Stimulated activated CD4-positive, alpha-beta T cell treated with anti-CD3 and anti-CD28 coated beads, Interleukin-4, amount 100 ng/mL, for 1 hour (primary cell): ENCODE measurements at places on chromosomes 4 and X.

DNA sequence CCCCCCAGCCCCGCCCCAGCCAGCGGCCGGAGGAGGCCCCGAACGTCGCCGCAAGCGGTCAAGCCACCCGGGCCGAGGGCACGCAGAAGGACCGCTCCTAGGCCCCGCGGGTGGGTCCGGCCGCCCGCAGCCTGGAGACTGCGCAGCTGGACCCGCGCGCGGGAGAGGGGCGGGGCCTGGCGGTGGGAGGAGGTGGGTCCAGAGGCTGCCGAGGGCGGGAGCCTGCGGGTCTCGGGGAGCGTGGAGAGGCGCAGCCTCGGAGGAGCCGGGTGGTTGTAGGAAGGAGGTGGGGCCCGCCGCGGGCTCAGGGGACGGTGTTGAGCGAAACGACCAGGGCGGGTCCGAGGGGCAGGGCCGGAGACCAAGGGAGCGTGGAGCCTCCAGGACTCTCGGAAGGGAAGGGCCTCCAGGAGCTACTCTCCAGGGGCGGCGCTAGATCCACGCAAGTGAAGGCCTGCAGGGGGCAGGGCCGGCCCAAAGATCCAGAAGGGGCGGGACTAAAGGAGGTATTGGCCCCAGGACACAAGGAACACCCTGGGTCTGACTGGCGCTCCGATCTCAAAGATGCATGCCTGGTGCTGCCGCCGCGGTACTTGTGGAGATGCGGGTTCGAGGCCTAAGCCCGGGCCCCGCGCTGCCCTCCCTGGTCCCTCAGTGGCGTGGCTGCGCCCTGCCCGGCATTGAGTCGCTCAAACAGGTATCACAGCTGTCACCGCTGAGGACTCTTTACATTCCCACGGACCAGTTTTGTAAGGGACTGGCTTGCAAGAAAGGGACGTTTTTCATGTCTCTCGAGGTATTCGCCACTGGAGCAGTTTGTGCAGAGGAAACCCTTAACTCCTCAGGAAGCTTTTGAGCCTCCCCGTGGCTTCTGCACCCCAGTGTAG, 5.9 kb downstream of the TIMM17B start:
- peak; percentile 73 for DNase-seq

DNA sequence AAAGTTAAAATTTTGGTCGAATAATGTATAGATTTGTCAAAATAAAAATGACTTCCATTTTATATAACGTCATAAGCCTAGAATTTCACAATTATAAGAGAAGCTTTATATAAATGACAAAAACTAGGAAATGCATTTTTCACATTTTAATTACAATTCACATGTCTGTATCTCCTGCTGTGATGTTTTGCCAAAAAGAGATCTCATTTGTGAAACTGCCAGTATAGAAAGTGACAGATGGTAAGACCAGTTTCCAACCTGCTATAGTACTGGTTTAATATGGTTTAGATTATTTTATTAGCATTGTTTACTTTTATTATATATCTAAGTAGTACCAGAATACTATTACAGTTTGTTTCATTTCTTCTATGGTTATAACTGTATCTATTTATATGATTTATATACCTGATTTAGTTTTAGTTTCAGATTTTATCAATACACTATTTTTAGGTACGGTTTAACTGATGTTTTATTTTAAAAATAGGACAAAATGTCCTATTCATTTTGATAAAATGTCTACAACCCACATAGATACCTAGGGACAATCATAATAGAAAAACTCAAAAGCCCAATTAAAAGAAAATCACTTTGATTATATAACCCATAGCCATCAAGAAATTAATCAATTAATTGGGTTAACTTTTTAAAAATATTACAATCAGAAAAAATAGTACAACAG, 5.4 kb upstream of the CCSER1 start:
- DNase-seq = no peak

- no peak for DNase-seq
Measured at GRCh38 chrX:107691024-107691448, 62.7 kb downstream of the PRPS1 start.

- no peak for DNase-seq
Measured at GRCh38 chr4:144721994-144722393, 76.0 kb downstream of the HHIP start.

- no peak for DNase-seq
Measured at GRCh38 chr4:10879411-10880110, 195.0 kb upstream of the CLNK start.

GRCh38 chrX:2135421-2135820, 365.4 kb downstream of the DHRSX start:
- DNase-seq = no peak

- no peak for DNase-seq
Measured at GRCh38 chr4:2962614-2963174, 512 bp downstream of the NOP14 start.
